NCI-H526 (cell line): ENCODE measurements at places on chromosomes 2 and 18.

GRCh38 chr2:24840164-24840869, 47.1 kb downstream of the CENPO start:
- no peak for DNase-seq

GRCh38 chr2:132465917-132466316, 49.3 kb downstream of the GPR39 start:
- no peak for DNase-seq

DNA sequence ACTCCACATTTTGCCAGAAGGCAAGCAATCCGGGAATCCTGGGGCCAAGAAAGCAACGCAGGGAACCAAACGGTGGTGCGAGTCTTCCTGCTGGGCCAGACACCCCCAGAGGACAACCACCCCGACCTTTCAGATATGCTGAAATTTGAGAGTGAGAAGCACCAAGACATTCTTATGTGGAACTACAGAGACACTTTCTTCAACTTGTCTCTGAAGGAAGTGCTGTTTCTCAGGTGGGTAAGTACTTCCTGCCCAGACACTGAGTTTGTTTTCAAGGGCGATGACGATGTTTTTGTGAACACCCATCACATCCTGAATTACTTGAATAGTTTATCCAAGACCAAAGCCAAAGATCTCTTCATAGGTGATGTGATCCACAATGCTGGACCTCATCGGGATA, 26.8 kb downstream of the B3GNT2 start:
- DNase-seq = no peak

GRCh38 chr2:23429036-23429435, 44.1 kb downstream of the KLHL29 start:
- DNase-seq = no peak

GRCh38 chr2:49029406-49029805, 124.9 kb downstream of the FSHR start:
- no peak for DNase-seq

DNA sequence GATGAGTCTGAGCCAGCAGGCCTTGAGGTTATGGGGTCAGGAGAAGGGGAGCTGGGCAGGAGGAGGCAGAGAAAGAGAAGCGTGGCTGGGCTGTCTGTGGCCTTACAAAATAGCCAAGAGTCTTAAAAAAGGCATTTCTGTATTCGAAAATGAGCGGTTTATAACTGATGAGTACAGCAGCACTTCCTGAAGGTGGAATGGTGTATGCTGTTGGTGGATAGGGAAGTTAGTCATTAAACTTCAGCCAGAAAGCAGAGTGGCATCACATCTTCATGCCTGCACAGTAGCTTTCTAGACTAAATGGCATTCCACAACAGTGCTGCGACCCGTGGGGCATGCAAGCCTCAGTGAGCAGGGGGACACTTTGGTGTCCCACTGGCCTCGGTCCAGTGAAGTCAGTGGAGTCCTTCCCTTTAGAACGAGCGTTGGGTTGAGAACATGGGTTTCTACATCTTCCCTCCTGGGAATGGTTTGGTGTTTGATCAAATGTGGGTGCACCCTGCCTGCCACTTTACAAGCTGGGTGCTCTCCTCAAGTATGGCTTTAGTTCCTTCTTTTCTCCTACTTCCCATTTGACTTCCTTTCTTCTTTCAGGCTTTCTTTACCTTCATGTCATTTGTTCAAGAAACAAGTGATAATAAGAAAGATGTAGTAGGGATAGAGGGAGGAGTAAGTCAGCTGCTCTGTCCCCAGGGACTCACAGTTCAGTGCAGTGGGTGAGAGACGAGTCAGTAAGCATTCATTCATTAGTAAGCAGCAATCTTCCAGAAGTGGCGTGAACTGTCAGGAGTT, 96.3 kb downstream of the ARMC9 start:
- DNase-seq = no peak

- DNase-seq = no peak
These were observed 961 bp downstream of the GPR55 start for GRCh38 chr2:230924092-230924469.

GRCh38 chr2:217878915-217879590, 123.7 kb downstream of the TNS1 start:
- DNase-seq = no peak

DNA sequence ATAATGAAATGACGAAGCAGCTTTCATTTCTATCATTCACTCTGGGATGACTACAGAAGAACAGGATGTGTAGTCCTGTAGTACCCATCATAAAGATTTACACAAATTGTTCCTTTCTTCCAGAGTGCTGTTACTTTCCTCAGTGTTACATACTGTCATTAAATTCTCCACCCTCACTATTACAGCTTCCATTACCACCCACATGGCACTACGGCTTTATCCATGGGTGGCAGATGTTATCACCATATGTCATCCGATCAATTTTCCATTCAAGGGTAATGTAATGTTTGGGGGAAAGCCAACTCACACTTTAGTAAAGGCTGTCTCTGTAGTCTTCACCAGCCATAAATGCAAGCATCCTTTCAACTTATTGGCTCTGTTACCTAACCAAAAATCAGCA, 7.1 kb upstream of the CSRNP3 start:
- no peak for DNase-seq

GRCh38 chr18:57426187-57426586, 9.0 kb upstream of the ONECUT2 start:
- no peak for DNase-seq

DNA sequence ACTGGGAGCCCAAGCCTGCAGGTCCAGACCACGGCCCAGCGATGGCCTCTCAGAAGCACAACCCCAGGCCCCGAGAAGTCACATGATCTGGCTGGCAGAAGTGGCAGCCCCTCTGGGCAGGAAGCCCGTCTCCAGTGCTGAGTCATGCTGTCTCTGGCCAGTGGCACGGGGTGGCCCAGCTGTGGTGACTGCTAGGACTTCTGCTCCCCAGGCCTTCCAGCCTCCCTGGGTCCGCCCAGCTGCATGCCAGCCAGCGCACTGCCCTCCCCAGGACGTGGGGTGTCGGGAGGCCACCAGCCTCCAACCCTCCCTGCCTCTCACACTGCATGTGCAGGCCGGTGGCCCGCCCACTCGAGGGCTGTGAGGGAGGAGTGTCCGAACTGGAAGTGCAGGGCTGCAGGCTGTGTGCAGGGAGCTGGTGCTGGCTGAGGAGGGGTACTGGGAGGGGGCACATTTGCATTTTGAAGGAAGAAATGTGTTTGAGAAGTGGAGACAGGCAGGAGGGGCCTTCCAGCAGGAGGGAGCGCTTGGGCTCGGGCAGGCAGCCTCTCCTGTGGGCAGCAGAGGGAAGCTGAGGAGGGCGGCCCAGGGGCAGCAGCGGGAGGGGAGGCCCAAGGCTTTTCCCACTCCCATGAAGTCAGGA, 17.0 kb upstream of the HPCAL1 start:
- DNase-seq = peak; percentile 65

DNA sequence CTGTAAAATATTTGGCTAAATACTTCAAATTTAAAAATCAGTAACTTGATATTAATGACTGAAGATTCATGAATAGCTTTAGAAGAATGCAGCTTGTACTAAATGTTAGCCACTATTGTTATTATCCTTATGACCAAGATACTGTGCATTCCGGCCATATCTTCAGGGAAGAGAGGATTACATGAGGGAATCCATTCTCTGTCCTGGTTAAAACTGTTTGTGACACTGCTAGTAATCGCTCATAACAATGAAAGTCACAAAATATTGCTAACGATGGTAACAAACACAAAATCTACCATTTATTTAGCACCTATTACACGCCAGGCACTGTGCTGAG, 217.7 kb downstream of the PRKCE start:
- DNase-seq = no peak

- DNase-seq = no peak
These were observed 37.5 kb upstream of the WIPF1 start for GRCh38 chr2:174635015-174635593.

DNA sequence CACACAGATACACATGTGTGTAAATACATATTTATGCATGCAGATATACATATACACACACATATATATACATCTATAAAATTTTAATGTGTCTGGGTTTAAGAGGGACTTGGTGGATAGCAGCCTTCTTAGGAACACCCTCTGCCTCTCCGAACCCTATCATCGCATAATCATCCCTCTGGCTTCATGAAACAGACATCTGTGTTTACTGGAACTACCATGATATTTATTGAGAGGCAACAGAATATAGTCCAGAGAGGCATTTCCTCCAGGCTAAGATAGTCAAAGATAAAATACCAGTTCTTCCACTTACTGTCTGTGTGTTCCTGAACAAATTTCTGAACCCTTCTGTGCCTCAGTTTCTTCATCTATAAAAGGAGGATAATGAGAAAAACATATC, 239.0 kb upstream of the FANCL start:
- no peak for DNase-seq

DNA sequence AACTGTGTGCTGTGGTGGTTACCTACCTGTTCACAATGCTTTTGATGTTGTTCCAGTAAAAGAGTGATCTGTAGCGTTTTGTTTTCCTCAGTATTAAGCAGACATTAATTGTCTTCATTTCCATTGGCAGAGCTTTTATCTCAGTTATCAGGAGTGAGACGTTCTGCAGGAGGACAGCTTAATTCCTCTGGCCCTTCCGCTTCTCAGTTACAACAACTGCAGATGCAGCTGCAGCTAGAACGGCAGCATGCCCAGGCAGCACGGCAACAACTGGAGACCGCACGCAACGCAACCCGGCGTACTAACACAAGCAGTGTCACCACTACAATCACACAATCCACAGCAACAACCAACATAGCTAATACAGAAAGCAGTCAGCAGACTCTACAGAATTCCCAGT, 78.3 kb downstream of the KCMF1 start:
- no peak for DNase-seq

- no peak for DNase-seq
These were observed 35.4 kb upstream of the MPPE1 start for GRCh38 chr18:11943551-11943950.

DNA sequence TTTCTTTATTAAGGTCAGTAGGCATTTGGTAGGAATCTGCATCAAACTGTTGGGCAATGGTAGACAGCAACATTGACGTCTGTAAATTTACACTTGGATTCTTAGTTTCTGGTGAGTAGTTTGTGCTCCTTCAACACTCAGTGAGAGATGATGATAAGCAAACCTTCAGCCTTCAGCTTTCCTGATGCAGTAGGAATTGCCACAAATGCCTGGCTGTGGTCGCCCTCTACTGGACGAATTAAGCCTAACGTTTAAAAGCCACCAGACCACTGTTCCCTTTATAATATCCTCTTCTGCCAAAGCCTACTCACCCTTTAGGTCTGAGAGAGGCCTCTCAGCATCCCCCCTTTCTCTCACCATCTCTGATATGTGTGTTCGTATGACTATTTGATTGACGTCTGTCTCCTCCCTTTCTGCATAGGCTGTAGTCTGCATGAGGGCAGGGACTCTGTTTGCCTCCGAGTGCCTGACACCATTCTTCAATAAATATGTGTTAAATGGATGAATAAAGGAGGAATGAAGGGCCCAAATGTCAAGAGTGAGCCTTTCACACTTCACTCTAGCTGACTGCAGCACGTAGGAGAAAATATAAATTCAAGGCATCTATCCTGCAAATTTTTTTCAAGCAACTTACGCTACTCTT, 47.0 kb upstream of the PLEKHM3 start:
- DNase-seq = peak; percentile 6

- no peak for DNase-seq
These were observed 47.8 kb upstream of the REG3G start for GRCh38 chr2:78977661-78978145.

DNA sequence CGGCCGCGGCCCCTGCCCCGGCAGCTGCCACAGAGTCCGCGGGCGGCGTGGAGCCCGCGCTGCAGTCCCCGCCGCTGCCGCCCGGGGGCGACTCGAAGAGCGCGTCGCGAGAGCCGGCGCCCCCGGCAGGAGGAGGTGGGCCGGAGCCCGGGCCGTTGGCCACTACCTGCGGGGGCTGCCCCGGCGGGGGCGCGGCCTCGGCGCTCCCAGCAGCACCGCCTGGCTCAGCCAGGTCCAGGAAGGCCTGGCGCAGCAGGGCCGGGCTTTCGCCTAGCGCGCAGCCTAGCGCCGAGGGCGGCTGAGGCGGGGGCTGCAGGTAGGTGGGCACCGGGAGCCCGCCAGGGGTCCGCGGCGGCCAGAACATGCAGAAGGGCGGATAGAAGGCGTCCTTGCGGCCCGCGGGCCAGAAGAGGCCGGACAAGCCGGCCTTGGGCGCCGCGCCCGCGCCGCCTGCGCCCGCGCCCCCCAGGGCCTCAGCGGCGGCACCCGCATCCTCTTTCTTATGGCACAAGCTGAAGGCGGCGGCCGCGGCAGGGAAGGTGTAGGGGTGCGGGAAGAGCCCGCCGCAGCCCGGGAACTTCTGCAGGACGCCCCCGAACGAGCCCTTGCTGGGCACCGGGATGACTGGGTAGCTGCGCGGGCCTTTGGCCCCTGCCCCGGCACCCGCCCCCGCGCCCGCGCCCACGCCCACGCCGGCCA, 3.9 kb downstream of the SKOR2 start:
- DNase-seq = no peak

DNA sequence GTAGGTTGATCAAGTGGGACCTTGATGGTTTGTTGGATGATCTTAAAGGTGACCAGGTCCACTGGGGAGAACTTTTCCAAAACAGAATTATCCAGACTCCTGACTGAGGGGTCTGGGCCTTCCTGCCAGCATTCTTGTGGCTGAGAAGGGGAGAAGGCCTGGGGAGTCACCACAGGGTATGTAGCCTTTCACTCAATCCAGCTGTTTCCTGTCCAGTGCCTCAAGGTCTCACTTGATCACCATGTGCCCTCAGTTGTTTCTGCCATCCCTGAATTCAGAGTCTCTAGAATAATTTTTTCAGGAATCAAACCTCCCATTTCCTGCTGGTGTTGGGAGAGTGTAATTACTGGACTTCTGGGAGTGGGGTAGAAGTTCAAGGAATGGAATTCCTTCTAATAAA, 54.4 kb upstream of the TANC1 start:
- DNase-seq = no peak

- no peak for DNase-seq
These were observed 41.0 kb downstream of the PTGR3 start for GRCh38 chr18:75167759-75168618.

GRCh38 chr2:68832233-68832869, 38.8 kb downstream of the BMP10 start:
- DNase-seq = no peak

- no peak for DNase-seq
These were observed 261.2 kb downstream of the SPAG16 start for GRCh38 chr2:213545481-213545880.

GRCh38 chr2:54556621-54557121, 100.5 kb downstream of the SPTBN1 start:
- DNase-seq = no peak

GRCh38 chr2:167136879-167137596, 248.8 kb downstream of the XIRP2 start:
- peak; percentile 2 for DNase-seq
